ENCODE measurements at places on chromosomes 4 and X.
A peak's percentile ranks its signal among the peaks of the same experiment; 100 is the strongest.

GRCh38 chr4:146638786-146639505 is at the start of gene POU4F2:
Gene POU4F2, plus strand, starts transcription at chr4:146638893. Its CDS starts 248 bp downstream, at chr4:146639141.
- DNase-seq: no peak

DNA sequence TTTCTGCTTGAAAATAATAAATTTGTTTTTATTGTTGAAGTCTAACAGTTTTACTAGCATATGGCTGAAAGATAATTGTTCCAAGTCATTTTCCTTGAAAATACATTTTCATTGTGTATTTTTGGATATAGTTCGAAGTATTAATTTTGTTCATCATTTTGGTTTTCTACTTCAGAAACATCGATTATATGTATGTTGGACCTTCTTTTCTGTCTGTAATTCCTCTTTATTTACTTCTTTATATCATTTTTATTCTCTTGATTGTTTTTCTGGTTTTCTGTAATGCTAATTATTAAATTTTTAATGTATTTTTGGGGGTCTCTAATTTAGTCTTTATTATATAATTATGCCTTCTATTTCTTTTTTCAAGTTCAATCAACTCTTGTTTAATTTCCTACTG is 407.1 kb upstream of the FRG1 start:
- no peak for DNase-seq

DNA sequence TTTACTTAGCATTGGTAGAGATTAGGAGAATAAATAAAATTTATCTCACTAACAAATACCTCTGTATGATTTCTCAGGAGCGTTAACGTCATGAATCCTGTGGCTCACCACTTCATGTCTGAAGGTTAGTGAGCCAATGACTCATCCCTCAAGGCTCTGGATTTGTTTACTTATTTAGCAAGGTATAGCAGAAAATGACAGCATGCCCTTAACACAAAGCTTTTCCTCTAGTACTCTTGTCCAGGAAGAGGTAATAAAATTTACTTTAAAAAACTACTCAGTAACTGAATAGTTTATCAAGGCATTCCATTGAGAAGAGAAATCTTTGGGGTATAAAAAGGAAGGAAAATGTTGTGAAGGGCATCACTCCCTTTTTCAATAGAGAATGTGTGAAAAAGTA is 823.8 kb downstream of the CCSER1 start:
- DNase-seq: peak; percentile 74

- no peak for DNase-seq
Measured at GRCh38 chrX:18455384-18455783, 30.0 kb downstream of the CDKL5 start.
